ENCODE measurements at places on chromosomes 7 and 10.

GRCh38 chr10:119973281-119973680 lies 80.8 kb downstream of the SEC23IP start:
- DNase-seq = no peak

GRCh38 chr10:97075961-97076525 lies 109.7 kb downstream of the SLIT1 start:
- DNase-seq = no peak

DNA sequence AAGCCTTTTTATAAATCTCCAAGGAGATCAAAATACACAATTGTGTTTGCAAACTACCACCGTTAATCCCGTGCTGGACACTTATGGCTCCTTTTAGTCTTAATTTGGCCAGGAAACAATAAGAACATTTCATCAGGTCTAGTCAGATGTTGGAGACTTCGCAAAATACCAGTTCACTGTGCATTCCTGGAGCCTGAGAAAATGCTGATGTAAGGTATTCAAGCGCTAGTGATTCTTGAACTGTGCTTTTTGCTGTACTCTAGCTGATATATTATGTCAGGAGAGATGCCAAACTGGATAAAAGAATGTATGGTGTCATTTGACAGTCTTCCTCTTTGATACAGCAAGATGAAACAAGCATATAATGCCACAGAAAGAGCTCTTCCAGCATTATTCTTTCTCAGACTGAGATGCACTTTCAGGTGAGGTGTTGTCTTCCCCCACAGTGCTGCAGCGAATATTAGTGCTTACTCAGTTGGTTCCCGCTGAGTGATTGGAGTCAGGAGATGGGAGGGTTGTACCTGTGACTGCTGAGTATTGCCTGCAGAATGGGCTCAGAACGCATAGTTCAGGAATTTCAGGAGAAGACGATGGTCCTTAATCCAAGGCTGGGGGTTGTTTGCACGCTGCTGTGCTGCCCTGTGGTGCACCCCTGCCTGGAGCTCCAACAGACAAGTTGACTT lies 59.2 kb downstream of the OGDH start:
- no peak for DNase-seq

DNA sequence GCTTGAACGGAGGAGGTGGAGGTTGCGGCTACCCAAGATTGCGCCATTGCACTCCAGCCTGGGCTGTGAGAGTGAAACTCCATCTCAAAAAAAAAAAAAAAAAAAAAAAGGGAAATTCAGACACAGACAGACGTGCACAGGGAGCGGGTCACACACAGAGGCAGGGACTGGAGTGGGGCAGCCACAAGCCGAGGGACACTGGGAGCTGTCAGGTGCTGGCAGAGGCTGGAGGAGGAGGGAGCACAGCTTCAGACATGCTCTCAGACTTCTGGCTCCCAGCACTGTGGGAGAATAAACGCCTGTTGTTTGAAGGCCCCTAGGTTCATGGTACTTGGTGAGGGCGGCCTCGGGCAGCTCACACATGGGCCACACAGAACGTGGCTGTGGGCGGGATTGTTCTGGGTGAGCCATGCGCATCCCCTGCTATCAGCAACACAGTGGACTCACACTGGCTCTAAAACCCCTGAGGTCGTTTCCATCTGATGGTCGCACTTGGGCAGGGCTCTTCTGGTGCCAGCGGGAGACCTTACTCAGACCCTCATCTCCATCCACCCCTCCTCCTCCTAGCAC lies 375.9 kb downstream of the DNAJB6 start:
- DNase-seq = no peak

DNA sequence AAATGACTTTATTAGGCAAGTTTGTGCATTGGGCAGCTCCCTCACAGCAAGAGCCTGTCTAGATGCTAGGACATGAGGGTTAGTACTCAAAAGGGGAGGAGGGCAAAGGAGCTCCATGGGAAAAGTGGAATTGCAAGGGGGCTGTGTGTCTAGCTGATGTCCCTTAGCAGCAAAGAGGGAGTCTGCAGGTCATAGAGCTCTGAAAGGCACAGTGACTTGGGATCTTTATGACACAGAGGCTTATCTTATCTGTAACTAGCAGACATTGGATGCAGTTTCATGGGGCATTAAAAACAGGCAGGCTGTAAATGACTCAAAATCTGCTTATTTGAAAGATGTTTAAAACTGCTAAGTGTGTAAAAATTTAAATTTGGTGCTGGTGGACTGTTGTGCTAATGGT lies 556.2 kb upstream of the FZD8 start:
- DNase-seq = no peak

DNA sequence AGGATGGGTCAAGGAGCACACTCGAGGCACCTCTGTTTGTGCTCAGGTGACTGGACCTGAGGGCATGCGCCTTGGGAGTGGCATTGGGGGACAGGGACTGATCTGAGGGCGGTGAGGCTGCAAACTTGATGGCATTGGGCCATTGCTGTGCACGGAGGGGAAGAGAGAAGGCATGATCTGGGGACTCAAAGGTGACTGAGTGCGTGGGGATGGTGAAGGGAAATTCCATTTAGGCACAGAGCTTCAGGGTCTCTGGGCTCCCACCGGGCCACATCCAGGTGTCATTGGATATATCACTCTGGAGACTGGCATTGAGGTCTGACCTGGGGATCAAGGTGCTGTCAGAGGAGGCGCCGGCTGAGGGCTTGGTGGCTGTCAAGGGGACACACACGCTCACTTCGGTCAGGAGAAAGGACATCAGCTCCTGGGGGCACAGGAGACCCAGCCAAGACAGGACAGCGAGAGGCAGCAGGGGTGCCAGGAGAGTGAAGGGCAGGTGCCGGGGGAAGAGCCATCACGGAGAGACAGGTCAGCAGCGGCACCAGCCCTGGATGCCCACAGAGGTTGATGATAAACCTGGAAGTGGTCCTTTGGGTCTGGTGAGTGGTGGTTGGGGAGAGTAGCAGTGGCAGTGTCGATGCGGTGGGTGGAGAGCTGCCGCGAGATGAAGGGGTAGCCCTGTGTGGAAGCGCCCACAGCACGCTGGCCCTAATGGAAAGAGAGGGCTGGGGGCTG lies 5.5 kb downstream of the ADCK2 start:
- DNase-seq = no peak

DNA sequence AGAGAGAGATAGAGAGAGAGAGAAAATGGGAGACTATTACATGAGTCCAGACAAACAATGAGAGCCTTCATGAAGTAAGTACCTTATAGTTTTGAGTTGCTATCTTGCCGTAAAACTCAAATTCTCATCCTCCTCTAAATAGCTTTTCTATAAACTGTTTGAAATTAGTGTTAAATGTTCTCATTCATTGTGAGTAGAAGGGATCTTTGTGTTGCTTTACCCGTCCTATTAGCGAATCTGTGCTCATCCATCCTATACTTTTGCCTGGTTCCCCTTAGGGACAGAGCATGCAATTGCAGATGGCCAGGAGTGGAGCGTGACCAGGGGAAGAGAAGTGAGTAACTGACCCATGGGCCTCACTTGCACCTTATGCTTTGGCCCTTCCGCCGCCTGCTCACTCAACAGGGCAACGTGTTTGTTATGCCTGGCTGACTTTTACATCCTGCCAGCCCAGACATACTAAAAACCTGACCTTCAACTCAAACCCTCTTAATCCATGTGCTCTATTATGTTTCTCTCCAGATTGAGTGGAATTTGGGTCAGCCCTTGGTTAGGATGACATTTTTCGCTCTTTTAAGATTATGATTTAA lies 244.2 kb upstream of the YAE1 start:
- no peak for DNase-seq

GRCh38 chr7:71334541-71334940 lies 202.6 kb downstream of the GALNT17 start:
- DNase-seq = no peak

DNA sequence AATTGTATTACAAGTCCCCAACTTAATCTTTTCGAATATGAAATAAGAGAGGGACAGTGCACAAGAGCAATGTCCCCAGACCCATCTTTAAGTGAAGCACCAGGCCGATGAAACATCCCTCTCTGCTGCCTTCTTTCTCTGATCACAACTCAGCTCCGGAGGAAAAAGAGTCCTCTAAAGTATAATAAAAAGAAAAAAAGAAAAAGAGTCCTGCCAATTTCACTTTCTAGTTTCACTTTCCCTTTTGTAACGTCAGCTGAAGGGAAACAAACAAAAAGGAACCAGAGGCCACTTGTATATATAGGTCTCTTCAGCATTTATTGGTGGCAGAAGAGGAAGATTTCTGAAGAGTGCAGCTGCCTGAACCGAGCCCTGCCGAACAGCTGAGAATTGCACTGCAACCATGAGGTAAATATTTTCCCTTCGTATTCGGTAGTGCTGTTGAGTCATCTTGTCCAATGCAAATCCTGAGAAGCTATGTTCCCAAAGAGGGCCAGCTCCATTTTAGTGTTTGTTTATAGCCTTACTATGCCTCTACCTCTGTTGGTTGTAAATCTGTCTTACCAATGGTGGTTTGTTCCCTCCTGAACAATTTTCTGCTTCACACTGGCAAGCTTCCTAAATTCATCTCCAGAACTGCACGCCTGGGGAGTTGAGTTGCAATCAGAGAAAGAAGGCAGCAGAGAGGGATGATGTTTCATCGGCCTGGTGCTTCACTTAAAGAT lies at the start of gene IFIT2:
Gene IFIT2 (plus strand): TSS at position 326 of the 725 bp plus-strand sequence. CDS start 78 bp downstream, at position 404.
- DNase-seq = no peak

DNA sequence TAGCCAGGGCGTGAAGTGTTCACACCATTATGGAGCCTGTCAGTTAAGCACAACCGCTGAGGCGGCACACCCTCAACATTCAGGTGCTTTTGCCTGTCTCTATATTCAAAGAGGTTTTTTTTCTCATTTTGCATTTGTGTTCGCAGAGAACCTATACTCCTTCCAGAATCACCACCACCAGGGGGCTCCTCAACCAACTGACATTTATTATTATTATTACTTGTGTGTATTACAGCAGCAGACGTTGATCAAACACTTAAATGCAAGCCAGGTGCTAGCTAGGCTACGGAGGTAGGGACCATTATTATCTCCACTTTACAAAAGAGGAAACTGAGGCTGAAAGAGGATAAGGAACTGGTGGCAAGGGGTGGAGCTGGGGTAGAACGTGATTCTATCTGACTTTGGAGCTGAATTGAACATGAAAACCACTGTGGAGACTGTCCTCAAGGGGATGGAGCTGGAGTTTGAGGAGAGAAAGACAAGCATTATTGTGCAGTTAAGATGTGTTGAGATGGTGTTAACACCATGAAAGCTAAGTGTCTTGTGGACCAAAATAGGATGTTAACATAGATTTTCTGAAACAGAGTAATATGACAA lies 133.8 kb upstream of the PLXNA4 start:
- DNase-seq = no peak

GRCh38 chr7:5359344-5359743 lies 64.3 kb downstream of the TNRC18 start:
- no peak for DNase-seq

GRCh38 chr7:12571691-12572090 lies 1.2 kb downstream of the SCIN start:
- no peak for DNase-seq

DNA sequence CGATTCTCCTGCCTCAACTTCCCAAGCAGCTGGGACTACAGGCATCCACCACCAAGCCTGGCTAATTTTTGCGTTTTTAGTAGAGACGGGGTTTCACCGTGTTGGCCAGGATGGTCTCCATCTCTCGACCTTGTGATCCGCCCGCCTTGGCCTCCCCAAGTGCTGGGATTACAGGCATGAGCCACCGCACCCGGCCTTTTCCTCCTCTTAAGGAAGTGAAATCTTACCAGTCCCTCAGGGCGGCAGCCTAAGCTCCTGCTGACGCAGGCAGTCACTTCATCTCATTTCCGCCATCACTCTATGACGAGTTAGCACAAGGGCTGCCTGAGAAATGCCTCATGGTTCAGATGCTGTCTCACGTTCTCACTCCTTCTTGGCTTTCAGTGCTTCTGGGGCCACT lies 246.0 kb upstream of the SHH start:
- no peak for DNase-seq

DNA sequence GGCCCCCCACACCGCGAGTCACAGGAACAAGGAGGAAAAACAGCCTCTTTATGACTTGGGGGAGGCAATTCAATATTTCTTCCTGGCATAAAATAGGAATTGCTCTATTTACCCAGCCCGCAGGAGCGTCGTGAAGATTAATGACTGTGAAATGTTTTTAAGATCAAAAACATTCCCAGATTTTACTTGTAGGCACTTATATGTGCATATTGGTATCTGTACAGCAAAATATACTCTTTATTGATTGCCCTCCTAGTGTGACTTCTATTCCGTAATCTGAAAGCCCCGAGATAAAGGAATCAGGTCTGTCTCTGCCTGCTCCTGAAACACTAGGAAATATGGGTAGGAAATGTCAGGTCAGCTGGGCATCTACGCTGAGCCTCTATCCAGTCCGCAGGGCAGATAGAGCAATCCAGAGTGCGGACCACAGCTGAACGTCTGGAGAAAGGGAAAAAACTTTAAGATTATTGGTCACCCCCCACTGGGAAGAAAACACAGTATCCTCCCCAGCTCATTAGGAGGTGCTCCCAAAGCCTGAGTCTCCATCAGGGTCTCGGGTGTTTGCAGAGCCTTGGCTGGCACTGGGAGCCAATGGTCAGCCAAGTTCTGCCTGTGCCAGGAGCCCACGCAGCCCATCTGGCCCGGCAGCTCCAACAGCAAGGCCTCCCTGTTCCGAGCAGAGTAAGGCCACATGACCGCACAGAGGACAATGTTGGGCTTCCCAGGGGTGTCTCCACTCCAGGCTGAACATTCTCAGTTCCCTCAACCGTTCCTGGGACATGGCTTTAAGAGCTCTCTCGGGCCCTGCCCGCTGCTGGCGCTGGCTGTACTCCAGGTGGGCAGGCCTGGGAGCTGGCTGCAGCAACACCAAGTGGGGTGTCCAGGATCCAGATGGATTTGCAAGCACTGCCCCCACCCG lies 7.7 kb downstream of the CTBP2 start:
- DNase-seq = no peak

DNA sequence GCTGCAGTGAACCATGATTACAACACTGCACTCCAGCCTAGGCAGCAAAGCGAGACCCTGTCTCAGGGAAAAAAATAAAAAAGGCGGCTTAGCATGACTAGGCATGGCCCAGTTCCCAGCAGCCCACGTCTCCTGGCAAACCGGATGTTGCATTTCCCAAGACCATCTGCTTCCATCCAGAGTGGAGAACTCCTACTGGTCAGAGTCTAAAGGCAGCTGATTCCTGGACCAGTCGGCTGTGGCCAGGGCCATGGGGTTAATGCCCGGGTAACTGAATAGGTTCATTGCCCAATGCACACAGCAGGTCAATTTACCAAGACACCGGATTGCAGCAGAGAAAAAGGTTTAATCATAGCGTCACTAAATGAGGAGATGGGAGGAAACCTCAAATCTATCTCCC lies 133.1 kb downstream of the MYL10 start:
- no peak for DNase-seq

GRCh38 chr10:11863353-11864109 lies 40.4 kb downstream of the PROSER2 start:
- DNase-seq = no peak

DNA sequence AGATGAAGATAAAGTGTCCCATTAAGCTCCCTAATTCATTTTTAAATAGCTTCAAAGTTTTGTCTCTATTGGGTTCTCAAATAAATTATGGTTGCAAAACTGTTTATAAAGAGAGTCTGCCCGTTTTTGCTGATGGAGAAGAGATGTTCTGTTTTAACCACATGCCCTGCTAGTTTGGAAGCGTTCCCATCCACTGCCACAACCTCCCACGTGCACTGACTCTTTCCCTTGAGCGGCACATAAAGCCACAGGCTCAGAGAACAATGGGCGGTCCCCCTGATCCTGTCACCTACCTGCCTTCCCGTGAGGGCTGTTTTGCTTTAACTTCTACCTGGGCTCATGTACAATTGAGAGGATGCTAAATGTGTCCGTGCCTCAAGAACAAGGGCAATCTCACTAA lies 65.5 kb downstream of the CPVL start:
- no peak for DNase-seq
